Suppressor macrophage (primary cell): ENCODE measurements at places on chromosomes 7 and 10.
A peak's percentile ranks its signal among the peaks of the same experiment; 100 is the strongest.

DNA sequence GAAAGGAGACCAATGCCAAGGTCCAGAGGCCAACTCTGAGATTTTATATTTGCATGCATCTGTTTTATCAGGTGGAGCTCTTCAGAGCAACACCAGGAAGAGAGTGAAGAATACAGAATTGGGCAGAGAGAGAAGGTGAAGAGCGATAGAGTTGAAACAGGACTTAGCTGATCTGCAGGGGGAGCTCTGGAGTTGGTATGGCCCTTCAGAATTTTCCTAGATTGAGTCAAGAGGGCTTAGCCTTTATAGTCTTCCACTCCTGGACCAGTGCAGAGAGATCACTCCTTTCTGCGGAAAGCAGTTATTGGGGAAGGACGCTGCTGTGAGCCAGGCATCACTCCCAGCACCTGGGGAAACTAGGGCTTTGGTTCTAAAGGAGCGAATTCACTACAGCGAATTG is 105.0 kb upstream of the DGKB start:
- DNase-seq = no peak

GRCh38 chr7:93359520-93360198 is 127.5 kb downstream of the VPS50 start:
- DNase-seq = no peak

GRCh38 chr10:95648138-95648537 is 8.4 kb downstream of the ALDH18A1 start:
- no peak for DNase-seq

- no peak for DNase-seq
Measured at GRCh38 chr7:11625669-11626068, 206.3 kb downstream of the THSD7A start.

GRCh38 chr7:89308535-89308934 is 513.0 kb upstream of the TEX47 start:
- no peak for DNase-seq

DNA sequence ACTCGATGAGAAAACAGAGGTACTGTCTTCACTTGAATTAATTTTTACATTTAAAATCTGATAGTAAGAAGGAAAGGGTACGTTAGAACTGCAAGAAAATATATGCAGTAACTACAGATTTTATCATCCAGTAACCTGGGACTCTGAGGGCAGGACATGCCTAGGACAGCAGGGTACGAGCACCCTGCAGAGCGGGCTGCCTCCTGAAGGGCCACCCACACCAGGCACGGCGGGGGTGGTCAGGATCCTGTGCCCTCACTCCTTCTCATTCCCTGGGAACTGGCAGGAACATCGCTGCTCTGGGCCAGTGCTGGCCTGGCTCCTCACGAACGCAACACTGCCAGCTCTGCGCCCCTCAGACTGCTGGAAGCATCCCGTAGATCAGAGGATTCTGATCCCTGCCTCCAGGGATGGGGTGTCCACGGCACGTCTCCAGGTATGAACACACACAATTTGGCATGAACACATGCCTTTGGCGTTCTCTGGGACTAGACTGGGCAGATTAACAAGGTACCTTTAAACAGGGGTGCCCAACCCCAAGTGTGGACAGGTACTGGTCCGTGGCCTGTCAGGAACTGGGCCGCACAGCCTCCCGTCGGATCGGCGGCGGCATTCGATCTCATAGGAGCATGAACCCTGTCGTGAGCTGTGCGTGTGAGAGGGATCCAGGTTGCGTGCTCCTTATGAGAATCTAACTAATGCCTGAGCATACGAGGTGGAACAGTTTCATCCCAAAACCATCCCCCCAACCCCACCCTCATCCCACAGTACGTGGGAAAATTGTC is 99.3 kb upstream of the FAM20C start:
- DNase-seq = no peak

DNA sequence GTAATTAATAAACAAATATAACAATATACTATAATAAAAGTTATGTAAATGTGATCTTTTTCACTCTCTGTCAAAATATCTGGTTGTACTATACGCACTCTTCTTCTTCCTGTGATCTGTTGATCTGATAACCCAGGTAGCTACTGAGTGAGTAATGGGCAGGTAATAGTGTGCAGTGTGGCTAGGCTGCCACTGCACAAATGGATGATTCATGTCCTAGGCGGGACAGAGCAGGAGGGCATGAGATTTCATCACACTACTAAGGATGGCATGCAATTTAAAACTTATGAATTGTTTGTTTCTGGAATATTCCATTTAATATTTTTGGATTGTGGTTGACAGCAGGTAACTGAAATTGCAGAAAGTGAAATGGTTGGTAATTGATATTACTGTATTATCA is 44.5 kb downstream of the TAS2R16 start:
- DNase-seq = no peak

DNA sequence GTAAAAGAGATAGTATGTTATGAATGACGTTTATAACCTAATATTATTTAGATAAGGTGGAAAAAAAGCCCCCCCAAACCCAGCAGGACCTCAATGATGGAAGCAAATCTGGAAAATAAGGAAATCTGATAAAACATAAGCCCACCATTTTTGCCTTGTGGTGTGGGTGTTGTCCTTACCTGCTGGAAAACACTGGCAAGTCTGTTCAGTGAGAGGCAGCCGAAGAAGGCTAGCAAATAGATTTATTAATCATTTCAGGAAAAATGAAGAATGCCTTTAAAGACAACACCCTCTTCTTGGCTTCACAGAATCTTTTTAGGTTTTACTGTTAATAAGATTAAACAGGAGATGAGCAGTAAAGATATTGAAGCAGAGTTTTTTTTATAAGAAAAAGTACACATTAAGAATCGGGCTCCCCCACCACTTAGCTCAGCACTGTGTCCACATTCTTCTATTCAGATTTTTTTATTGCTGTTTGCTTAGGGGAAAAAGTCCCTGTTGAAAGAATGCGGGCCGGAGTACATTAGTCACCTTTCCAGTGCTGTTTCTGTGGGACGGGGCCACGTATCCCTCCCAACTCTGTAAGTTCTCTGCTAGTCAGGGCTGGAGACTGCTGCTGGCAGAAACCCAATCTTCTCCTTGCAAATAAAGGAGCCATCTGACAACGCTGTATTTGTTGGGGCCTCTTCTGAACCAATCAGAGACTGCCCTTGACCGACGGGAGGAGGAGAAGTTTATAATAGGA is 104.1 kb downstream of the EVX1 start:
- no peak for DNase-seq

DNA sequence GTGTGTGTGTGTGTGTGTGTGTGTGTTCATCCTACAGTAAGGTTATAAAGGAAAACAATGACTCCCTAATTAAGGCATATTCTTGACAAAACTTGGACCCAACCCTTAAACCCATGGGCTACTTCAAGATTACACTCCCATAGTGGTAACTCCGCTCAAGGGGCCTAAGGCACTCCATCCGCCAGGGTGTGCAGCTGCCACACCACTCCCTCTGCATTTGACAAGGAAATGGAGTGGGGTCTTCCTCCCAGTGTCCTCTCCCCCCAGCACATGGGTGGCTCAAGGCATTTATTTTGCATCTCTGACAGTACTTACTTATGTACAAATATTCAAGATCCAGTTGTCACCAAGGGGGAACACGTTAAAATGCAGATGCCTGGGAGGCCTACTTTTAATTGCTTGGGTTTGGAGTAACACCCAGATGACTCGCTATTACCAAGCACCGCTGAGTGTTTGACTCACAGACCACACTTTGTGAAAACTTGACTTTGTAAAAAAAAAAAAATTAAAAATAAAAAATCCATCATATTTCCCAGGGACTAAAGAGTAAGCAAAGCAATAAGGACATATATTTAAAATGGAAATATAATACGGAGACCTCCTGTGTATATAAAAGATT is 53.0 kb upstream of the AGR3 start:
- peak; percentile 22 for DNase-seq

GRCh38 chr7:34662058-34662708 is 4.2 kb downstream of the NPSR1 start:
- DNase-seq = no peak

- no peak for DNase-seq
Measured at GRCh38 chr7:138166681-138167080, 90.4 kb downstream of the AKR1D1 start.

DNA sequence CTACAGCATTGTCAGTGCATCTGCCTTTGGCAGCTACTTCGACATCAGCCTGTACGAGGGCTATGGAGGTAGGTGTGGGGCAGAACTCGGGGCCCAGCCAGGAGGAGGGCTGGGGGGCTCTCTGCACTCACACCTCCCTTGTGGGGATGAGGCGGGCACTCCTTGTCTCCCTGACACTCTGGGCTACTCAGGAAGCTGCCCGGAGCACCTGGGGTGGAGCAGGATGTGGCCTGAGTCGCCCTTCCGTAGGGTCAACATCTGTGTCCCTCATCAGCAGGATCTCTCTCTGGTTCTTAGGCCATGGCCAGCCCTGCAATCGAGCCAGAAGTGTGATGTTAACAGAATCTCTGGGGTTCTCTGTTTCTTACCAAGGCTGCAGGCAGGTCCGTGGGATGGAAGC is 40.2 kb downstream of the C10orf105 start:
- DNase-seq = no peak

- no peak for DNase-seq
Measured at GRCh38 chr7:38066391-38066790, 111.7 kb upstream of the STARD3NL start.

DNA sequence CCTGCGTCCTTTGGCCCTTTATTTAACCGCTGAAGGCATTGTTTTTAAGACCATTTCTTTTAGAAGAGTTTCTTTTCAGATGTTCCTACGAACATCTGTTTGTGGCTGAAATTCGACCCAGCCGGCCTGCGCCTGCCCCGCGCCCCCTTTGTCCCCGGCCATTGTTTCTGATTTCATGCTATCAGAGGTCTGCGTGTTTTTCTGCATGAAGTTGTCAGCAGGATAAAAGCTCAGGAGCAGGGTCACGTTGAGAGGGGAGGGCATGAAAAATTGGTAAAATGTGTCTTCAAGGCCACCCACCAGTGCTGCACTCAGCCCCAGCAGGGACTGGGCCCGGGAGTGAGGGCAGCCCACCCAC is 43.1 kb downstream of the NKX6-2 start:
- DNase-seq = no peak

GRCh38 chr10:84523526-84523925 is 195.1 kb downstream of the CCSER2 start:
- DNase-seq = no peak

DNA sequence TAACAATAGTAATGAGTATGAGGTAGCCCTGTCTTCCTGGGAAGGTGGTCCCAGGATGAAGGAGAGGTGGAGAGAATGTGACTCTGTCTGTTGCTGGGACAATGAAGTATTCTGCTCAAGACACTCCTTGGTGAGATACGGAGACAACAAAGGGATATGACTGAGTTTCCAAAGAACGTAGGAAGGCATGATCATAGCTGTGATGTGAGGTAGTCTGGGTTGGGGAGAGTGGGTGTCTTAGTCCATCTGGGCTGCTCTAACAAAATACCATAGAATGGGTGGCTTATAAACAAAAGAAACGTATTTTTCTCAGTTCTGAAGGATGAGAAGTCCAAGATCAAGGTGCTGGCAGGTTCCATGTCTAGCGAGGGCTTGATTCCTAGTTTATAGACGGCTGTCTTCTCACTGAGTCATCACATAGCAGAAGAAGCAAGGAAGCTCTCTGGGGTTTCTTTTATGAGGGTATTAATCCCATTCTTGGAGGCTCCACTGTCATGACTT is 84.9 kb upstream of the RHOBTB1 start:
- DNase-seq = no peak

DNA sequence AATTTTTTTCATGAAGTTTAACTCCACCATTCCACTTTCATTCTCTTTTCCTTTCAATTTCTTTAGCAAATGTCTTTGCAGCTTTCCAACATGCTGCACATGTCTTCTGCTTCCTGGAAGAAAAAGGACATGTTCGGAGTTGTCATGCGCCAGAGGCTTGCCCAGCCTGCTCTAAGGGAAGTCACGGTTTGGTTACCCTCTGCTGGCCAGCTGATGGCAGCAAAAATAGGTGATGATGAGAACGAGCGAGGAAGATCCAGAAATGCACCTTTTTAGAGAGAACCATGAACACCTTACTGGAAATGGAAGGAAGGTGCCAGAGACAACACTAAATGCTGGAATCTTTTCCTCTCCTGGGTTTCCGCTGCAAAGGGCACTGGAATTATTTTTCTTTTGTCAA is 4.9 kb upstream of the ZSCAN21 start:
- peak; percentile 66 for DNase-seq

DNA sequence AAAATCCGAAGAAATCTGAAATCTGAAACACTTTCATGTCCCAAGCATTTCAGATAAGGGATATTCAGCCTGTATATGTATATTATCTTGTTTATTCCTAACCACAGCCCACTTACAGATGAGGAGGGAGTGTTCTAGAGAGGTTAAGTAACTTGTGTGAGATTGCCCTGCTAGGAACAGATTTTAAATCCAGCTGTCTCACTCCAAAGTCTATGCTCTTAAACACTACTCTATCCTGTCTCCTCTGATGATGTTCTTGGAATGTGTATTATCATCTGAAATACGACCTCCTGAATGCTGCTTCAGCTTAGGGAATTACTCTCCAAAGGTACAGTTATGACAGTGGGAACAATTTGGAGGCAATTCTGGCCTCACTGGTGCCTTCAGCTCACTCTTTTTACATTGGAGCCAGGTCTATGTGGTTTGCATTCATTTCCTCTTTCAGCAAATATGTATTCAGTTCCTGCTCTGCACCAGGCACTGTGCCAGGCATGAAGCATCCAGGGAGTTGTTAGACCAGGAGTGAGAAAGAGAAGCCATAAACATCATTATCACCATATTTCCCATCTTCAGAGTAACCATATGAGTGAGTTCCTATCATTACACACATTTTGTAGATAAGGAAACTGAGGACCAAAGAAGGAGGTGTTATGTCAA is 70.2 kb downstream of the NOC3L start:
- peak; percentile 16 for DNase-seq

GRCh38 chr7:132469264-132469663 is 107.0 kb downstream of the PLXNA4 start:
- no peak for DNase-seq

- DNase-seq = no peak
Measured at GRCh38 chr7:83614112-83614511, 34.8 kb downstream of the SEMA3E start.

DNA sequence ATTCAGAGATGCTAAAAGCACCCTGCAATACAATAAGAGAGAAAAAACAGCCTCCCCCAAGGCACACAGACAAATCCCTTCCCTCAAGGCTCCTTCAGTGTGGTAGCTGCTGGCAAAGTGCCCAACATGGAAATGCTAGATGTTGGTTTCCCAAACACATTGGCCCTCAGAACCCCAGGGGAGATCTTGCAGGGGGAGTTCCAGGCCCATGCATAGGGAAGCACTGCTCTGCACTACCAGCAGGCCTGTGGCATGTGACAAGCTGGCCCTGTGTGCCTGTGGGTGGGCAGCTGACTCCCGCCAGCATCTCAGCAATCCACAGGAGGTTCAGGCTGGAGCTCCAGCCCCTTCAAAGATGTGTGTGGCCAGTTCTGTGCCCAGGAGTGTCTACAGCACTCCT is 16.8 kb upstream of the CSGALNACT2 start:
- DNase-seq = peak; percentile 85

GRCh38 chr7:69782917-69783684 is 184.8 kb downstream of the AUTS2 start:
- DNase-seq = no peak

GRCh38 chr10:69407621-69408301 is 9.0 kb downstream of the TACR2 start:
- DNase-seq = peak; percentile 46

- DNase-seq = peak; percentile 68
Measured at GRCh38 chr7:29878081-29878688, 71.9 kb downstream of the WIPF3 start.

GRCh38 chr7:105958012-105958411 is 5.1 kb upstream of the CDHR3 start:
- no peak for DNase-seq

GRCh38 chr7:140525743-140526142 is 46.4 kb upstream of the MKRN1 start:
- DNase-seq = no peak
